ENCODE measurements at places on chromosomes 2 and 18.

- DNase-seq, result no peak
These were observed 54.6 kb downstream of the PIKFYVE start for GRCh38 chr2:208320686-208321085.

- no peak for DNase-seq
These were observed 367.8 kb upstream of the HS6ST1 start for GRCh38 chr2:128686497-128686859.

DNA sequence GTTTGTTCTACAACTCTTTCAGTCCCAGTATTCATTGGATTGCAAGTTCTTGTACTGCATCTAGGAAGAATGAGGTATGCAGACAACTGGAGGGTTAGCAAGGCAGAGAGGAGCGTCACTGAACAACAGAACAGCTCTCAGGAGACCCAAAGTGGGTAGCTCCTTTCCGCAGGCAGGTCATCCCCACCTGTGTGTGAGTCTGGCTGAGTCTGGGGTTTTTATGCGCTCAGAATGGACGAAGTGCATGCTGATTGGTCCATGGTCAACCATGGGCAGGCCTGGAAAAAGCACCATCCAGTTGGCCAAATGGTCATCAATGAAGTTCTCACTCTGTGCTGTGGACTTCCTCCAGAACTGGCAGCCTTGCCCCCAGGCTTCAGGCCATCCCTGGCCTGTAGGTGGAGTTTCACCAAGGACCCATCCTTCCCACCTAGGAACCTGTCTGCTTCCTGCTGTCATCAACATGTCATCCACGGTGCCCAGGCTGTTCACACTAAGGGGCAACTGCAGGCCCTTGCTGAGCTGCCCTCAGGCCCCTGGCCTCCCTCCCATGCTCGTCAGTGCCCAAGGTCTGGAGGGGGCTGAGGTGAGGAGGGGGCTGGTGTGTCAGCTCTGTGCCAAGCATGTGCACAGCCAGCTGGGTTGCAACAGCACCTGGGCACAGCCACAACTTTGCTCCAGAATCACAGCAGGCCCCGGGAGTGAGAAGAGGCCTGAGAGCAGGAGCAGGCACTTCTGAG lies 11.1 kb upstream of the TFCP2L1 start:
- no peak for DNase-seq

- peak; percentile 29 for DNase-seq
These were observed 477.0 kb upstream of the MEIS1 start for GRCh38 chr2:65957886-65958285.

GRCh38 chr2:174575124-174575776 lies 22.4 kb downstream of the WIPF1 start:
- no peak for DNase-seq

DNA sequence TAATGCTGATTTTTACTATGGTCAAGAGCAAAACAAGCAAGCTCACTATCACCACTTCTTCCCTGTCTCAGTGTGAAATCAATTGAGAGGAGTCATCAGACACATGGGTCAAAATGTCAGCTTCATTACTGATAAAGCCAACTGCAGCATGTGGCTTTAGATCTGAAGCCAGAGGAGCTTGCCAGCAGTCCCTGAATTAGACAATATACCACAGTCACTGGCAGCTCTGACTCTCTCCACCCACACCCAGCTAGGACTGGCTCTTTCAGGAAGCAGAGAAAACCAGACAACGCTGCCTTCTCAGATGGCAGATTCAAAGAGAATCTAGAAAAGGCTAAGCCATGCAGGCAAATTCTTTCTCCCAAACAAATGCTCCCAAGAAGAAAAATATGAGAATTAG lies 20.0 kb upstream of the ASB18 start:
- no peak for DNase-seq

DNA sequence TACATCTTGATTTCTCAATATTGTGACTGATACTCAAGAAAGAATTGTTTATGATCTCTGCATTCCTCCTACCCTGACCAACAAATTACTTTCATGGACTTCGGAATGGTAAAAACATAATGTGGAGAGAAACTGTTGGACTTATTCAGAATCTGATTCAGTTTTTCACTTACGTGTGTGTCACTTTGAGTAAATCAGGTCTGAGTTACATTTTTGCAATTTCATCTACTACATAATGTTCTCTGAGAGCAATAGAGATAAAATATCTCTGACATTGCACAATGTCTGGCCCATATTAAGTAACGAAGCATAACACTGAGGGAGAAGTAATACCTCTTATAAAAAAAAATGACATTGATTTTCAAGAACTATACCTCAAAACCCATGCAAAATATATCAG lies 1337.9 kb upstream of the CHAC2 start:
- DNase-seq, result no peak

GRCh38 chr2:161650116-161651015 lies 26.1 kb downstream of the SLC4A10 start:
- peak; percentile 32 for DNase-seq

DNA sequence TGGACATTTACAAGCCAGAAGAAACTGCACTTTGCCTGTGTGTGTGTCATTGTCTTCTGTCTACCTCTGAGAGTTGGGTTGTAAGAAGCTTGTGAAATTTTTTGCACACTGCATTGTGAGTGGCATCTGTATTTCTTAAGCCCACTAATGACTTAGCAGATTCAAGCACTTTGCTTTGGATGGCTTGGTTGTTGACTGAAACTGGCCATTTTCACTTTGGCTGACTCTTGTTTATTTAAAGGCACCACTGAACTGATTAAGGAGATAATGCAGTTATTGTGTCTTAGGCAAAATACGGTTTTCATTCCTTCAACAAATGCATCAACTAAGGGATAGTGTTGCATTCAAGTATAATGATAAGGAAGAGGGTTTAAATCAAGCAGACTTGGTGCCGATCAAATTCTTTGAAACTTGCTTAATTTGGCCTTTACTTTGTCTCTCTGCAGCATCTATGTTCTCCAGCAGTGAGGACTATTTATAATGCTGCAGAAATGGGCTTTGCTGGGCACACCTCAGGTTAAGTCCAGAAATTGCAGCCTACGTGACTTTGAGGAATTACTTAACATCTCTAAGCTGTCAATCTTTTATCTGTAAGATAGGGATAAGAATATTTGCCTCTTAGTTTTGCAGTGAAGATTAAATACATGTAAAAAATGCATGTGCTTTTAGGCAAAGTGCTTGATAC lies 142.0 kb downstream of the CCDC85A start:
- DNase-seq, result no peak

- DNase-seq, result no peak
These were observed 86.2 kb downstream of the MCFD2 start for GRCh38 chr2:46829231-46829995.

DNA sequence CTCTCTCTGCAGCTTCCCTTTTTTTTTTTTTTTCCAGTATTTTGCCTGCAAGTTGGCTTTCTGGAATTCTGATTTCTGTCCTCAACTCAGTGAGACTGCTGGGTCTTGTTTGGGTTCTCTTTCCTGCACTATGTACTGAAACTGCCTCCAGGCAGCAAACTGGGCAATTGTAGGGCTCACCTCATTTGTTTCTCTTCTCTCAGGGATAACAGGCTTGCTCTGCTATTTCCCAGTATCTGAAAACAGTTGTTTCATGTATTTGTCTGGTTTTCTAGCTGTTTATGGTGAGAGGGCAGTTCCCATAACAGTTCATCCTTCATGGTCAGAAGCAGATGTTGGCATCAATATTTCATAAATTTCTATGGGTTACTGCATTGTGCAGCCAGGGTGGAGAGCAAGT lies 206.0 kb downstream of the CYRIA start:
- no peak for DNase-seq

GRCh38 chr2:216956820-216957493 lies 97.1 kb upstream of the TNP1 start:
- no peak for DNase-seq

DNA sequence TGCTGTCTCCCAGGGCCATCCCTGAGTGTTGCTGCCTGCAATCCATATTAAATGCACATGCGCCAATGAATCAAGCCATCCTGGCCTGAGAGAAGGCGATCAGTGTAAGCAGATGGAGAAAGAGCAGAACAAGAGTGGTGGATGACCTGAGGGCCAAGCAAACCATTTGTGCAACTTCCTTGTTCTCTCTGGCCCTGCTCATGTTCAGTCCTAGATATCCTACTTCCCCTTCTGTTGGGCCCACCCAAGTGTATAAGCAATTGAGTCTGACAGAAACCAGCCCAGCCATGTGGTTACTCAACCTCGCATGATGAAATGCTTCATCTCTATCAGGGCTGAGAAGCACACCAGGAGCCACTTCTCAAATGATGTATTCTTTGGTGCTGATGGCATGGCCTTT lies 383.1 kb upstream of the ID2 start:
- no peak for DNase-seq

GRCh38 chr2:110105608-110106467 lies 9.8 kb downstream of the MALL start:
- no peak for DNase-seq

- no peak for DNase-seq
These were observed 181.7 kb upstream of the TPO start for GRCh38 chr2:1231466-1232063.

GRCh38 chr2:205545971-205546816 lies 136.1 kb upstream of the NRP2 start:
- DNase-seq, result no peak

- peak; percentile 49 for DNase-seq
These were observed 13.0 kb downstream of the KIF5C start for GRCh38 chr2:148888003-148888501.

DNA sequence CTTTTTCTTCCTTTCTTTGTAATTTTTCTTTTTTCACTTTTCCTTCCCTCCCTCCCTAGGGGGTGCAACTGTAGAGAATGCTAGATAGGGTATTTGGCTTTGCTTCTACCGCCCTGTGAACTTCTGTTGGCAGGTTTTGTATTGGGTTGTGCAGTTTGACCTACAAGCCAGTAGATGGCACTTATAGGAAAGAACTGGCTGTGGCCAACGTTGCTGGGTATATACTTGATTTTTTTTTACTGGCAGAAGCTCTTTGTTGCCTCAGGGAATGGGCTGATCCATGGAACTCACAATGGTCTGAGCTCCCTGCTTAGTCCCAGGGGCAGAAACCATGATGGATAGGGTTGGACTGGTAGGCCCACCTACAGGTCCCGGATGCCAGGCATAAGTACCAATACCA lies 1019.5 kb upstream of the LRRTM1 start:
- DNase-seq, result peak; percentile 62

- DNase-seq, result peak; percentile 66
These were observed 15.2 kb downstream of the CDKL4 start for GRCh38 chr2:39228413-39229209.

DNA sequence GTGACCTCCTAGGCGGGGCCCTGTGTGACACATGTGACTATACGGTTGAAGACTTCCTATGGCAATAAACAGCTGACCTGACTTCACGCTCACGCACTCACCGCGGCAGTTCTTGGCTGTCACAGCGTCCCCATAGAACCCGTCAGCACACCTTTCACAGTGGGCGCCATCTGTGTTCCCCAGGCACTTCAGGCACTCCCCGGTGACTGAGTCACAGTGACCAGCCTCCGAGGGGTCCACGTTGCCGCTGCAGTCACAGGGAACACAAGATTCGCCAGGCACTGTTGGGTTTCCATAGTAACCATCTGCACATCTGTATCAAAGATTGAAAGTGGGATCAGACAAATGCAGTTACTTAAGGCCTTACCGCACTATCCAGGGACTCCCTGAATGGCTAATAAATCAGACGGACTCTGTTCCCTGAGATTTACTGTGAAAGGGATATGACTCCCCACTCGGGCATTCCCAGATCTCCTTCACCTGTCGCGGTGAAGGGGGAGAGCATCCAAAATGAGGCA lies 94.5 kb downstream of the LAMA1 start:
- no peak for DNase-seq

DNA sequence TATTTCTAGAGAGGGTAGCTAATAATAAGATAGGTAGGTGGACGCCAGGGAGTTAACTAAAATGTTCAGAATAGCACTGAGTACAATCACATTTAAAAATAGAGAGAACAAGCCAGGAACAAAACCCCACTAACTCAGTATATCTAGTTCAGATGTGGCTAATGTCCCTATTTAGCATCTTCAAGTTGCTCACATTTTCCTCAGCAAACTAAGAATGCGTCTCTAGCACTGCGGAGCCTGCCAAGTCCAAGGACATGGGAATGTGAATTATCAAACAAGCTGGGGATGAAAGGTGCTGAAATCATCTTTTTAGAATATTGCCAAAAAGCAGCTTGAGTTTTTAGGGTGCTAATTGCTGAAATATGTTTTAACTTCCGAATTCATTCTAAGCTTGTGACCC lies 398.5 kb upstream of the FIGN start:
- DNase-seq, result no peak

- DNase-seq, result no peak
These were observed 82.9 kb upstream of the RNF152 start for GRCh38 chr18:61975526-61976326.

- no peak for DNase-seq
These were observed 55.4 kb upstream of the RAPH1 start for GRCh38 chr2:203590496-203590895.

DNA sequence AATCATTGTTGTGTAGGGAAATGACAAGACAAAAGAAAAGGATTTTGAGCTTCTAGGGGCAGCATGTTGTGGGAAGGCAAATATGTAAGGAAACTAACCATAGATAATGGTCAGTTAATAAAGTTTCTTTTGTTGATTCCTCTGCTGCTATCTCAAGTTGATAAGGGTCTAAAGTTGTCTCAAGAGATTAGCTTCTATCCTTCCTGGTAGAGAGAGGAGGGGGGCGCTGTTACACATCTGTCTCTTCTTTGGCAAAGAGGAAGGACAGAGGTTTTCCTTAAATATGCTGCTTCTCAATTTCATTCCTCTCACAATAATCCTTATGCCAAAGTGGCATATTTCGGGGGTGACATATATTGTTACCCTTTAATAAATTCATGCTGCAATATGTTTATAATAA lies 944.0 kb downstream of the DPP10 start:
- DNase-seq, result no peak

DNA sequence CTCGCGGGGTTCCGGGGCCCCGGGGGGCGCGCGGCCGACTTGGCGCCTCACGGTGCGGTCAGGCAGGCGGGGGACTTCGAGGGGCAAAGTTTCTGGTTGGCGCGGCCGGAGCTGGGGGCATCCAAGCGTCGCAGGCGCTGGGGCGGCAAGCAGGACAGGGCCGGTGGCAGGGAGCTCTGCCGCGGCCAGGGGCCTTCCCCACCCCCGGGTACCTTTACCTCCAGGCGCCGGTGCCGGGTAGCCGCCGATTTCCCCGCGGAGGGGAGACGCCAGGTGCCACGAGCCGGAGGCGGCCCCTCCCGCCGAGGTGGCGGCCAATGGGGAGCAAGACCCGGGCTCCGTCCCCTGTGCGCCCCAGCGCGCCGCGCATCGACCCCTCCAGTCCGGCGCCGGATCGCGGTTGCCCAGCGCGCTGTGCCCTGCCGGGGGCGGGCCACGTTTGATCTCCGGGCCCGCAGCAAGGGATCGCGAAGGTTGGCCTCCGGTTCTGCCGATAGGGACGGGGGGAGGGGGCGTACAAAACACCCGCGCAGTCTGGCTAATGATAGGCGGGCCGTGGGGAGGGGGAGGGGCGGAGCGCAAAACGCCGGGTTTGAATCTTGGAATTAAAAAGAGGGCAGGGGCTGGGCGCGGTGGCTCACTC lies at the start of gene ST8SIA5:
ST8SIA5 (minus strand) TSS at position 495 of the 643 bp plus-strand sequence. CDS start 545 bp downstream, outside the sequence.
- DNase-seq, result peak; percentile 79

- DNase-seq, result peak; percentile 76
These were observed 35.7 kb downstream of the ODC1 start for GRCh38 chr2:10412380-10412779.

- DNase-seq, result peak; percentile 13
These were observed 131.5 kb downstream of the CAPN13 start for GRCh38 chr2:30675758-30676157.
